Stimulated activated CD8-positive, alpha-beta memory T cell treated with anti-CD3 and anti-CD28 coated beads, Interleukin-15, amount 100 ng/mL, for 24 hours (primary cell): ENCODE measurements at places on chromosomes 2 and 18.

- DNase-seq, result no peak
These were observed 26.6 kb downstream of the SESTD1 start for GRCh38 chr2:179238027-179238426.

- no peak for DNase-seq
These were observed 42.0 kb downstream of the SP140 start for GRCh38 chr2:230267556-230267955.

- no peak for DNase-seq
These were observed 263.4 kb downstream of the NAPG start for GRCh38 chr18:10789180-10789579.

- DNase-seq, result no peak
These were observed 432.5 kb upstream of the LRRTM1 start for GRCh38 chr2:80737047-80737446.

- DNase-seq, result no peak
These were observed 62.8 kb downstream of the EMILIN2 start for GRCh38 chr18:2909431-2910140.

DNA sequence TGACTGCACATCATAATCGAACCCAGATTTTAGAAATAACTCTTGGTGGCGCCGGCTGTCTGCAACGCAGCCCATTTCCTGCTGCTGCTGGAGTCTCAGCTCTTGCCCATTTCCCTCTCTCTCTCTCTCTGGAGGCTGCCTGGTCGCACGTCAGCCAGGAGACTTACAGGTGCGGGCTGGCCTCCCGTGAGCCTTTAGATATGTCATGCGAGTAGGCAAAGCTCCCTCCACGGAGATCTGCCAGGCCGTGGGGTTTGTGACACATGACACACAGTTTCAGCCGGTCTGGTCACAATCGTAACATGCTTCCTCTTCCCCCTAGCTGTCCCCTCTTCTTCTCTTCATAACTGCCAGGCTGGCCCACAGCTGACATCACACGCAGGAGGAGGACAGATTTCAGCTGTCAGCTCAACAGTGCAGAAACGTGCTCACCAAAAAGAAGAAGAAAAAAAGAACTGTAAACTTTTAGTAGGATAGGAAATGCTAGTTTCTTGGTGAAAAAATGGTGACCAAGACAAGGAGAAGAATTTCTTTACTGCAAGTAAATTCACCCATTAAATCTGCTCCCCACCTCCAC lies 489.3 kb downstream of the ZNF516 start:
- no peak for DNase-seq

- no peak for DNase-seq
These were observed 28.8 kb downstream of the SETBP1 start for GRCh38 chr18:44709307-44710126.
